ENCODE measurements at places on chromosomes 4 and X. TPM values are rescaled to one million over a fixed set of nuclear protein-coding genes. Genes with fewer than 3 reads are reported as not detected.

The MAGEA12 gene
- total RNA-seq: 15.5 TPM

The MSMO1 gene
- 184 TPM for total RNA-seq

The FOXP3 gene
- total RNA-seq: not detected

The RASGEF1B gene
- total RNA-seq: 0.05 TPM

The BMX gene
- not detected for total RNA-seq

The RHOH gene
- not detected for total RNA-seq
